ENCODE measurements at places on chromosomes 7 and 10.

DNA sequence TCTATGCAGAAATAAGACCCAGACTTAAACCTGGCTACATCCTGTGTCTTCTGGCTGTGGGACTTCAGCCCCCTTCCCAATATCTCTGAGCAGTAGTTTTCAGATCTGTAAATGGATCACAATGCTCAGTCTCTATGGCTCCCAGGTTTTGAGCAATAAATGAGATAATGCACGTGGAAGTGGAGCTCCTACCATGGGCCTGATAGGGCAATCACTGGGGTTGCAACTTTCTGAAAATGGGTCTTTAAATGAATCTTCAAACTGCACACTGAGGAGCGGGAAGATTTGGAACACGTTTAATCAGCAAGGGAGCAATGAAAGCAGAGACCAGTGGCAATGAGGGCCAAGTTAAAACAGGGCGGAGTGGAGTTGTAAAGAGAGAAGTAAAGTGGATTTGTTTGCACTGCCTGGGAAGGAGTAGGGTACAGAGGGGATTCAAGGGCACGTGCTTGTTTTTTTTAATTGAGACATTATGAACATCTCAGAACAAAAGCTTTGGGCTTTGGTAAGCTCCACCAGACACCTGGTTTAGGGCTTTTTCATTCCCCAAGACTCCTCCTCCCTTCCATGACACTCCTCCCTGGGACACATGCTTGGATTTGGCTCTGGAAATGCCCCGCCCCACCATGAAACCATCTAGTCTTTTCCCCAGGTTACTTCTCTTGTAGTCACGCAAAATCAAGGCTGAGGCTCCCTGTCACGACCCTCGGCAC is 42.7 kb downstream of the PAPSS2 start:
- DNase-seq = no peak

DNA sequence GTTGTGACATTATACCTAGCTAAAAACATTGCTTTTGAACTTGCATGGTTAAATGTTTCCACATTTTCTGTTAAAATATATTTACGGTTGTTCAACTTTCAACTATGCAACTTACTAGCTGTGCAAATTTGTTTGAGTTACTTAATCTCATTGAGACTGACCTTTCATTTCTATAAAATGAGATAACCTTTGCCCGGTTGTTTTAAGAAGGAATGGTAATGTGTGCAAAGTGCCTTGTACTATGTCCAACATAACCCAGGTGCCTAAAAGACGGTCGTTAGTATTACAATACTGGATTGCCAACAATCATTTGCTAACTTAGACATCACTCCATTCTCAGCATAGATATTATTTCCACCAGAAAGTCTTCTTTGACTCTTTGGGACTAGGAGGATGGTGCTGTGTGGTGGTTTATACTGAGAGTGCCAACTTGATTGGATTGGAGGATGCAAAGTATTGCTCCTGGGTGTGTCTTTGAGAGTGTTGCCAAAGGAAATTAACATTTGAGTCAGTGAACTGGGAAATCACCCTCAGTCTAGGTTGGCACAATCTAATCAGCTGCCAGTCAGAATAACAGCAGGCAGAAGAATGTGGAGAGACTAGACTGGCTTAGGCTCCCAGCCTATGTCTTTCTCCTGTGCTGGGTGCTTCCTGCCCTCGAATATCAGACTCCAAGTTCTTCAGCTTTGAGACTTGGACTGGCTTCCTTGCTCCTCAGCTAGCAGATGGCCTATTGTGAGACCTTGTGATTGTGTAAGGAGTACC is 85.2 kb upstream of the PDSS1 start:
- DNase-seq = no peak

DNA sequence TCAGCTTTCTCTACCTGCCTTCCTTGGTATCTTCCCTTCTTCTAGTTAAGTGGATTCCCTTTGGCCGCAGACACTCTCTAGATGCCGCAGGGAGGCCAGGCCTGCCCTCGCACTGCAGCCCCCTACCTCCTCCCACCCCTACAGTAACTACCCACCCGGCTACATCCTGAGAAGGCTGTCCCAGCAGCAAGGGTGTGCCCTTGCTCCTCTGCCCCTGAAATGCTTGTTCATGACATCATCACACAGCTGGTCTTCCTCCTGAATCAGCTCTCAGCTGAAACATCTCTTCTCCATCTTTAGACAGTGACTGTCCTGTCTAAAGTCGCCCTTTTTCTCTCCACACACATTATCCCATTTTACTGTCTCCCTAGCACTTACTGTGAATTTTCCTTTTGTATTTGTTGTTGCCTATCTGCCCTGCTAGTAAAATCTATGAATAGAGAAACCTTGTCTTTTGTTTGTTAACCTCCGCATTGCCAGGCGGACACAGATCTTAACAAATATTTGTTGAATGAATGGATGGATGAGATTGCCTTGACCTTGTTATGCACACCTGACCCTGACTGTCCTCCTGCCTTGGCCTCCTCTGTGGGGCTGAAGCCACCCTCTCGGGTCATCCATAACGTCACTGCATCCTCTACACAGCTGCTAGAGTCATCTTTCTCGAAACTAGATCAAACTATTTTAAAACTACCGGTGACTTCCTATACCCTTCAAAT is 108.9 kb upstream of the GATA3 start:
- no peak for DNase-seq

GRCh38 chr10:2985729-2986232 is 81.6 kb upstream of the PFKP start:
- DNase-seq = no peak

GRCh38 chr10:8323428-8324054 is 269.1 kb downstream of the GATA3 start:
- DNase-seq = no peak

DNA sequence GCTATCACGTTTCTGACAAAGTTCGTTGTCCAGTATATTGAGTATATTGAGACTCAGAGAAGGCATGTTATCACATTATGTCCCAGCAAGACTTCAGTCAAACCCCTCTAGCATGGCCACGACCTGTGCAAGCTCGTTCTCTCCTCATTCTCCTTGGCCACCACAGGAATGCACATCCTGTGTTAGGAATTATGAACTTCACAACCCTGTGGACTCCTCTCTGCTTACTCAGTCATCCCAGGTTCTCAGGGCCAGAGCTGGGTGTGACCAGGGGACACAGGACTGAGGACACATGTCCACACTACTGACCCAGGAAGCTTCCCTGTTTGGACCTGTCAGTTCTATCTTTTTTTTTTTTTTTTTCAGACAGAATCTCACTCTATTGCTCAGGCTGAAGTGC is 4.4 kb downstream of the SH2D4B start:
- no peak for DNase-seq

GRCh38 chr7:143363016-143363937 is 764 bp upstream of the FAM131B start:
- no peak for DNase-seq

DNA sequence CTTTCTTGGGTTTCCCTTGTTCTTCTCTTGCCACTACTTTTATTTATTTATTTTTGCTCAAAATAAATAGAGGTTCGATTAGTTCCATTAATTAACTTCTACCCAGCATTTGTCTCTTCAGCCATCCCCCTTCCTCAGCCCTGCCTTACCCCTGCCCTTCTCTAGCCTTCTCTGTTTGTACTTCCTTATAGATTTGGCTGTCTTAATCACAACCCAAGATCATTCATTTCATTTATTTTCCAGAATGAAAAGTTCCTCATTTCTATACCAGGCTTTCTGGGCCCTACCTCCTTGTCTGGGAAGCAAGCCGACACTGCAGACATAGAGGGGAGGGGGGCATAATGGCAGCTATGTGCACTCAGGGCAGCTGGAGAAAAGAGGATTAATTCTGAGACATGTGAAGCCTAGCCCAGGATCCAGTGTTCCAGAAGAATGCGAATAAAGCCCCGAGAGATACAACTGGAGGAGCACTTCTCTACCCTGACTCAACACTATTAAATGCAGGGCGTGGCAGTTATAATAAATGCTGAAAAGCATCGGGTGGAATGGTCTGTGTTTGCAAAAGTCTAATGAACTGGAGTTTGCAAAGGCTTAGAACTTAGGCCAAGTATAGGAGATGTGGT is 6.4 kb upstream of the PDCD4 start:
- no peak for DNase-seq

DNA sequence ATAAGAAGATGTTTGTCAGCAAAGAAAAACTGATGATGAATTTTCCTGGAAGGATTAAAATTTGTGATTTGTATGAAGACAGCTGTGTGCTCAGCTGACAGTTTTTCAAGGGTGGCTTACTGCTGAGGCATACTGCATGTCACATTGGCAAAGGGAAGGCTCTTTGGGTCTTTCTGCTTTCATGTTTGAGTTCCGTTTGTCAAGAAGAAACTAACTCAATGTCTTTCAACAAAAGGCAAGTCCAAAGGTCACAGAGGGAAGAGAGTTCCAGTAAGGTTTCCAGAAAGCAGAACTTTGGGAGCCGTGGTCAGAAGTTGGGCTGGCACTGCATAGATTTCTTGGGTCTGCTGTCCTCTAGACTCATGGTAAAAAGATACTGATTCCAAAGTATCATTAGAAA is 16.9 kb downstream of the DYDC2 start:
- no peak for DNase-seq

GRCh38 chr7:45328403-45328981 is 170.9 kb downstream of the RAMP3 start:
- DNase-seq = no peak

- DNase-seq = no peak
These were observed 73.2 kb upstream of the ST8SIA6 start for GRCh38 chr10:17527514-17528146.

DNA sequence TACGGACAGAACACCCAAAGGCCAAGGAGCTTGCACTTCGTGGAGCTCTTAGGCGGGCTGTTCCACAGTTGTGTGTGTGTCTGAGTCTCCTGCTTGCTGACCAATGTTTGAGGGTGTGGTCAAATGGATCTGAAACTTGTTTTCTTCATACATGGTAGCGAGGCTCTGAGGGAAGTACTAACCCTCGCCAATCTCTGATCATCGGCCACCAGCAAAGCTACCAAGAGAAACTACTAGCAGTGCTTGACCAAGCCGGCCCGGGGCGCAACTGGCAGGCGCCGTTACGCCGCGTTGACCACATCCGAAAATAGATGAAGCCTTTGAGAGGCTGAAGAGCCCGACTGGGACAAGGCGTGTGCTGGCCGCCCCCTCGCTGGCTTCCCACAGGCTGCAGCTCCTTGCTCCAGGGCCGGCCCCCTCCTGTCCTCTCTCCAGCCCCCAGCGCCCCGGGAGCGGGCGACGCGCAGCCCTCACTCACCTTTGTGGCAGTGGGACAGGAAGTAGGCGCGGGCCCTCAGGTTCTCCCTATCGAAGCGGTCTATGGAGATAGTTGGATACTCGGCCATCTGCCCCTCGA is 384 bp downstream of the DCLRE1C start:
- peak; percentile 20 for DNase-seq

GRCh38 chr7:88280801-88281200 is 25.9 kb downstream of the STEAP4 start:
- no peak for DNase-seq

- DNase-seq = no peak
These were observed 362.8 kb upstream of the IGFBP3 start for GRCh38 chr7:46283852-46284251.

GRCh38 chr10:24344279-24344678 is 135.3 kb downstream of the KIAA1217 start:
- no peak for DNase-seq

DNA sequence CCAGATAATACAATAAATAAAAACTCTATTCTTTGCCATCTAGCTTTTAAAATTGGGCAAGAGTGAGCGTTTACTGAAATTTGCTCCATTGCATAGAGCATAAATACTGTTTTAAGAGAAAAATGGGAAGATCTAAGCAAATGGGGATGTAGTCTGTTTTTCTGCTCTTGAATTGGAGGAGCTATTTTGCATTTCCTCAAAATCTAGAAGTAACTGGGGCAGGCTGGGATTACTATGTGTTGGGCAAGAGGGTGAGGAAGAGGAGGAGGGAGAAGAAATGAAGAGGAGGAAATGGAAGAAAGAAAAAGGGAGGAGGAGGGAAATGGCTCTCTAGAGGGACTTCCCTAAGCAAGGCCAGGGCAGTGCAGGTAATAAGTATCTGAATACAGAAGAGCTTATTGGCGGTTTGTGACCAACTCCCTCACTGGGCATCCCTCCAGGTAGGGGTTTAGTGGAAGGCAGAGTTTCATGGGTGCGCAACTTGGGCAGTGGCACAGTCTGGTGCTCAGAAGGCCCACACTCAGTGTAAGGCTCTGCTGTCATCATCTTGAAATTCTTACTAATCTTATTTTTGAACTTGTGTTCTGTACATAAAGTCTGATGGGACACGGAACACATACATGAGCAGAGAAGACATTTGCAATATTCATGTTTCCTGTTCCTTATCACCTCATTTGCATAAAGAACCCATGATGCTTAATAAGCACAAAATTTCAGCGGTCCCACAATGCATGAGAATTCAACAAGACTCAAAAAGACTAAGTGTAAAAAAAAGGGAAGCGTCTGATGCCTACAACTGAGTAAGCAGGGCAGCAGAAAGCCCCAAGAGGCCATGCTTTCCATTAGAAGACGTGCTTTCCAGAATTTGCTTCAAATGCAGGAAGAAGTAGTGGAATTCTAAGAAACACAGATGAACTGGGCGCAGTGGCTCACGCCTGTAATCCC is 116.9 kb downstream of the EVX1 start:
- no peak for DNase-seq

DNA sequence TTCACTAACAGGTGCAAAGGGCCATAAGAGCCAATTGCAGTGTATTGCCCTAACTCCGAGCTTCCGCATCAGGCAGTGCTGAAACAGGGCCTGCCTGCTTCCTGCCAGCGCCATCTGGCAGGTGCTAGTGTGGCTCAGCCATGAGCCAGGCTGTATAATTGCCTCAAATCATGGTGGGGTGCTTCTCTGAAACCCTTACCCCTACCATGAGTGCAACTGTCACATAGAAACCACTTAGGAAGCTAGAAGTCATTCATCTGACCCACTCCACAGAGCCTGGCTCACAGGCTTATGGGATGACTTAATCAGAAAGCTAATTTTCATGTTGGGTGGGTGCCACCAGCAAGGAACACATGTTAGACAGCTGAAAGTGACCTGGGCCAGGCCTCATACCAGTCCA is 133.3 kb upstream of the LAMB4 start:
- no peak for DNase-seq

DNA sequence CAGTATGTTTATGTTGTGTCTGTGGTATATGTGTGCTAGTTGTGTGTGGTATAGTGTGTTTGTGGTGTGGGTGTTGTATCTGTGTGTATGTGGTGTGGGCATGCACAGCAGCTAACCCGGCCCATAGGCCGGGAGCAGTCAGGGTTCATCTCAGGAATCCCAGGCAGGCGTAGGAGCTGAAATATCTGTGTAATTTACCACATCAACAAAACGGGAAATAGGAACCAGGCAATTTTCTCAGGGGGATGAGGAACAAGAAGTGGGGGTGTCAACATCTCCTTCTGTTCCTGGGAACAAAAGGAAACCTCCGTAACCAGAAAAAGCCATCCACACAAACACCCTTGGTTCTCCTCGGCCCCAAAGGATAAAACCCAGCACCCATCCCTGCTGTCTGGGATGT is 24.5 kb upstream of the ZNF488 start:
- no peak for DNase-seq

GRCh38 chr10:52491246-52491995 is 177.3 kb downstream of the DKK1 start:
- no peak for DNase-seq

Measured in CD4-positive, alpha-beta T cell treated with Interleukin-12 subunit alpha and Interleukin-12 subunit beta, for 1 hour (primary cell).